HS-5 (cell line): ENCODE measurements at places on chromosomes 2 and 18.

- no peak for DNase-seq
Measured at GRCh38 chr18:58402247-58402646, 226.6 kb downstream of the ALPK2 start.

- DNase-seq: no peak
Measured at GRCh38 chr2:181198183-181198864, 217.9 kb downstream of the UBE2E3 start.

DNA sequence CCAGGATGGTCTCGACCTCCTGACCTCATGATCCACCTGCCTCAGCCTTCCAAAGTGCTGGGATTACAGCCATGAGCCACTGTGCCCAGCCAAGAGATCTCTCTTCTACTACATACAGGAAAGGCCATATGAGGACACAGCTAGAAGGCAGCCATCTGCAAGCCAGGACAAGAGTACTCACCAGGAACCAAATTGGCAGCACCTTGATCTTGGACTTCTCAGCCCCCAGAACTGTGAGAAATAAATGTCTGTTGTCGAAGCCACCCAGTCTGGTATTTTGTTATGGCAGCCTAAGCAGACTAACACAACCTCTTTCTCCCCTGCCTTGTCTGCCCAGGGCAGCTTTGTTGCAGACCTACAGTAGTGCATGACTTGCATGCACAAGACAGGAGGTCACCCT lies 211.3 kb upstream of the HAAO start:
- no peak for DNase-seq

GRCh38 chr2:205644018-205644417 lies 38.3 kb upstream of the NRP2 start:
- no peak for DNase-seq

- DNase-seq: no peak
Measured at GRCh38 chr2:33256162-33256755, 220.2 kb upstream of the RASGRP3 start.

DNA sequence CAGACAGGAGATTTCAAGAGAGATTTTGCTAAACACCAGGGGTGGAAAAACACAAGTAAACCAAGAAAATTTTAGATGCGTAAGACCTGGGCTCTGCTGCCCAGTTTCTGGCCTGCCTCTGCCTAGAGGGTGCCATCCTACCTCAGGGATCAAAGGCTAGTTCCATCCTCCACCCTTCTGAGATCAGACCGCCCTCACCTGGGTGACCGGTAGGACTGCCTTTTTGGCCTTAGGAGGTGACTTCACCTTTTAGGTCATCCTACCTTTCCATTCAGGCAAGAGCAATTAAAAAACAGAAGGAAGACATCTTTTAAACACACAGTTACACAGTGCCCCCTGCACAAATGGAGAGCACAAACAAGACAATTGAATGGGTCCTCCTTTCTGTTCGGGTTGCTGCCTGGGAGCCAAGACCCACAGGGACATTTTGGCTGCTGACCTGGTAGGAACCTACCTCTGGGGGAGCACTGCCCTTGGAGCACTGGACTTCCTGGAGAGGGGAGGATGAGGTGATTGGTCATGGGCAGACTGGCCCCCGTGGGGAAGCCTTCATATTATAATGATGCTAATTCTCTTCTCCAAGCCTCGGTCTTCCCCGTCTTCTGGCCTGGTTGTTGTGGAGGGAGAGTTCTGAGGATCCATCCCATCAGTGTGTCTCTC lies 3.1 kb downstream of the PSD4 start:
- no peak for DNase-seq

DNA sequence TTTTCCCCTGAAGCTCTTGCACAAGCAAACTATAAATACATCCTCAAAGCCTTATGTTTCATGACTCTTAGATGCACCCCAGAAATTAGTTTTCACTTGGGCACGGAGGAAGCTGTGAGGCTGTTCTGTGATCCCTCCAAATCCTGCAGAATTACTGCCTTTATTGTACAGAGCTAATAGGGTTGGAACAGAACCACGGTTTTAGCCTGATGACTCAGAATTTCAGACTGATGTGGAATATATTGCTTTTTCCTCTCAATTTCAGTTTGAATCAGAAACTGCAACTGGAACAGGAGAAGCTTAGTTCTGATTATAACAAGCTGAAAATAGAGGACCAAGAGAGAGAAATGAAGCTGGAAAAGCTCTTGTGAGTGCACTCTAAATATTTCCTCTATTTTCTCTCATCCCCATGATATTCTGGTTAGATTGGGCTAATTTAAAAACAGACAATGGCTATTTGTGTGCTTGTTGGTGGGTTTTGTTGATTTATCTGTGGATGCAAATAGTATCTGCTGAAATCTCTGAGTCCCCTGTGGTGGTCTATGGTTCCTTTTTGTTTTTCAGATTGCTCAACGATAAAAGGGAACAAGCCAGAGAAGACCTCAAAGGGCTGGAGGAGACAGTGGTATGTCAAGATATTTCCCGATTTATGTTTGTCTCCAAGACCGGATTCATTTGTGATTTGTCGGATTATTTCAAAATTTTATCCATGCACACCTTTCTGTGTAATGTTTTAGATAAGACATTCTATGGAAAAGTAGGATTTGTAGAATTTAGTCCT lies 38.2 kb upstream of the LYPD6B start:
- no peak for DNase-seq

- no peak for DNase-seq
Measured at GRCh38 chr2:69575926-69576325, 67.6 kb downstream of the AAK1 start.

DNA sequence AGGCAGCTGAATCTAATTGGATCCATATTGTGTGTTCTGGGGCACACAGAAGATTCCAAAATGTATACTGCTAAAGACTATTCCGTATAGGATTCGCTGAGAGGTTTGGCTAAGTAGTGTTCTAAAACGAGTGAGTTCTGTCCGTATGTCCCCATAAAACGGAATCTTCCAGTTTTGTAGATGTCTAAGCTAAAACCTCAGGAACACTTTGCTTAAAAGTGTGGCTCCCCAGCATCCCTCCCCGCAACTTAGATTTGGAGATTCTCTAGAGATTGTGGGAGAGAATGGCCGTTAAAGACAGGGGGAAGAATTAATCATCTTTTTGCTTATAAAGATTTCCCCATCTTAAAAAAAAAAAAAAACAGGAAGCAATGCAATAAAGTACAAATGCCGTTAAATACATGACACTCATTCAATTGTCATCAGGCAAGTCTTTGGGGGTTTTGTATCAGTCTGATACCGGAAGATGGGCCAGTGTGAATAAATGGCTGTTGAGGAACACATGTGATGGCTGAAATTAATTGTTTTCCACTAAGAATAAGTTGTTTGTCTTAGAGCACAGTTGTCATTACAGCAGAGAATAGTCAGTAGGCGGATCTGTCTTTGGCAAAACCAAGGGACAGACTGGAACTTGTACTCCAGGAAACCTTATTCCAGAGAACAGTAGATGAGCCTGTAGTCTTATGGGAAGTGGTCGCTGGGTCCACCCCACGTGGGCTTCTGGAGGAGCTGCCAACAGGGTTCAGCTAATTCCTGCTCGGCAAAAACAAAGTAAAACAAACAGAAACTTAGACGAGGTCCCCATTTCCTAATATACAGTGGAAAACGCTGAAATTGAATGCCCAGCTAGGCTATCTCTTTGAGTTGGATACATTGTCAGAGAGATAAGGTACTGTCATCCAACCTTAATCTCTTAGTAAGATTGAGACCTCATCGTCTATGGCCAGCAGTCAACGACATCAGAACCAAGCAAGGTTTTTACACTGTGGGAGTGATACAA lies 1.7 kb downstream of the EMILIN2 start:
- DNase-seq: no peak

DNA sequence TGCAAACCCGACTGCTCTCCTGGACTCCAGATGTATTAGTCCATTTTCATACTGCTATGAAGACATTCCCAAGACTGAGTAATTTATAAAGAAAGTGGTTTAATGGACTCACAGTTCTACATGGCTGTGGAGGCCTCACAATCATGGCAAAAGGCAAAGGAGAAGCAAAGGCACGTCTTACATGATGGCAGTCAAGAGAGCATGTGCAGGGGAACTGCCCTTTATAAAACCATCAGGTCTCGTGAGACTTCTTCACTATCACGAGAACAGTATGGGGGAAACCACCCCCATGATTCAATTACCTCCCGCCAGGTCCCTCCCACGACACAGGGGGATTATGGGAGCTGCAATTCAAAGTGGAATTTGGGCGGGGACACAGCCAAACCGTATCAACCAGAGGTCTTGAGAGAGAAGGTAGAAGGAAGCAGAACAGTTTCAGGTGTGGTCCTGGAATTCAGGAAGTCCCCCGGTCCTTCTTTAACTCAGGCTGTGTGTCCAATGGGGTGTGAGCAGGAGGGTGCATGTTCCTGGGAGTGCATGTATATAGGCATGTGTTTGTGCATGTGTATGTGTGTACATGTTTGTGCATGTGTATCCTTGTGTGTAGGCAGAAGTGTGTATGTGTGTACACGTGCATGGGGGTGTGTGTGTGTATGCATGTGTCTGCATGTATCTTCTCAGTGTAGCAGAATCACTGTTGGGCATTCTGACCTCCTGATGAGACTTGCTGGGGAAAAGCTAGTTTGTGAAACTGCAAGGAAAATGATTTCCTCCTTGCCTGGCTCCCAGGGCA lies 46.2 kb downstream of the GREB1 start:
- no peak for DNase-seq
